NCI-H1417 treated with DMSO at 0.1 percent for 48 hours (cell line): ENCODE measurements at places on chromosomes 7 and 10.

DNA sequence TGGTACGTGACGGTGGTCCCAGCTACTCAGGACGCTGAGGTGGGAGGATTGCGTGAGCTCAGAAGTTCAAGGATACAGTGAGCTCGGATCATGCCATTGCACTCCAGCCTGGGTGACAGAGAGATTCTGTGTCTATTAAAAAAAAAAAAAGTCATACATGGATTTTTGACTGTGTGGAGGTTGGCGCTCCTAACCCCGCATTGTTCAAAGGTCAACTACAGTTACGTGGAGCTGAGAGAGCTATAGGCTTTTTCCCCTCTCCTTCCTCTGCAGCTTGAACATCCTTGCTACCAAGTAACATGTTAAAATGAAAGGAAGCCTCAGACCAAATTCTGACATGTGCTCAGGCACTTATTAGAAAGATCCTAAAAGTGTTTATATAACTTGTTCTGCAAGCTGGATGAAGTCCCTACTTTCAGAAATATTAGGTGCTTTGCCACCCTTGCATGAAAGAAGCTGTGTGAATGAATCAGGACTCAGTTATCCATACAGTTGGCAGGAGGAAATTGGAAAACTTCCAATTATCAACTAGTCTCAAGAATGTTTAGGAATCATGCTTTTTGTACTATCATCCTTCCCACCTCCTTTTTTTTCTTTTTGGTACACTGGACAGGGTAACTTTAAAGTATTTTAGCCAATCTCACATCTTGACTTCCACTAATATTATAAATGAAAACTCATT is 12.5 kb upstream of the ST7 start:
- DNase-seq, result no peak

GRCh38 chr7:113891828-113892227 is 27.0 kb downstream of the PPP1R3A start:
- DNase-seq, result no peak

- DNase-seq, result no peak
These were observed 48.8 kb upstream of the ATOH7 start for GRCh38 chr10:68280758-68281157.

- DNase-seq, result no peak
These were observed 145.9 kb upstream of the ITGB1 start for GRCh38 chr10:33103863-33104379.

GRCh38 chr10:65847436-65848230 is 1078.2 kb upstream of the LRRTM3 start:
- DNase-seq, result no peak

DNA sequence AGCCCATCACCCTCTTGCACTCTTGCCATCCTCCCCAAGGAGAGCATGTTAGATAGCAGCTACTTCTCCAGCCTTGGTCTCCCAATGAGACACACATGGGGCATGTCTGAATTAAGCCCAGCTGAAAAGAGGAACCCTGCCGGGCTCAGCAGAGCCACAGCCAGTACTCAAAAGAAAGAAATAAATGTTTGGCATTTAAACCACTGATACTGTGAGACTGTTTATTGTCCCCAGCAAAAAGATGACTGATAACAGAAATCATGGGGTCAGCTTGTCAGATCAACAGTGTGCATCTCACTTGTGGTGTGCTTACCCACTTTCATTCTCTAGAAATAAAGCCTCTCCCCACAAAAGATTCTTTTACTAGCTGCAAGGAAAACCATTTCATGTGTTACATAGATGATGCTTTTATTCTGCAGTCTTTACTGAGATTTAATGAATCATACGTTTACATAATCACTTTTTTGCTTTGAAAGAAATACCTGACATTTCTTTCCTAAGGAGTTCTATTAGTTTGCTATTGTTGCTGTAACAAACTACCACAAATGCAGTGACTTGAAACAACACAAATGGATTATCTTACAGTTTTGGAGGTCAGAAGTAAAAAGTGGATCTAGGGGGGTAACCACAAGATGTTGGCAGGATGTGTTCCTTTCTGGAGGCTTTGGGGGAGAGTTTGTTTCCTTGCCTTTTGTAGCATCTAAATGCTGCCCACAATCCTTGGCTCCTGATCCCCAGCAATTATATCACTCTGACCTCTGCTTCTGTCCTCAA is 20.9 kb downstream of the ANKRD7 start:
- no peak for DNase-seq

DNA sequence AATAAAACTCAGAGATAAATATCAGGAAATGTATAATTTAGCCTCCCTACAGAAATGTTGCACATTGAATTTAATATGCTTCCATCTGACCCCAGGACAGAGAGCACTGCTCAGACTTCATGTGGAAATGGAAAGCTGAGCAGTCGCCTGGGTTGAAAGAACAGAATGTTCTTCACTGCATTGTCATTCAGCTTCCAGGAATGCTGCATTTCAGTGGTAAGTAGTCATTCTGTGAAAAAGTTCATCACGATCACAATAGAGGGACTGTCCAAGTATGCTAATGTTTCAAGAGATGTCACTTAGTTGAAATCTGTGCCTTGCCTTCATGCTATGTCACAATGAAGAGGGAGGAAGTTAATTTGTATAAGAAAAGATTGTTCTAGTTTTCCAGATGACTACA is 147.3 kb downstream of the NRCAM start:
- DNase-seq, result no peak

- no peak for DNase-seq
These were observed 42.4 kb upstream of the ABCB4 start for GRCh38 chr7:87517891-87518290.

DNA sequence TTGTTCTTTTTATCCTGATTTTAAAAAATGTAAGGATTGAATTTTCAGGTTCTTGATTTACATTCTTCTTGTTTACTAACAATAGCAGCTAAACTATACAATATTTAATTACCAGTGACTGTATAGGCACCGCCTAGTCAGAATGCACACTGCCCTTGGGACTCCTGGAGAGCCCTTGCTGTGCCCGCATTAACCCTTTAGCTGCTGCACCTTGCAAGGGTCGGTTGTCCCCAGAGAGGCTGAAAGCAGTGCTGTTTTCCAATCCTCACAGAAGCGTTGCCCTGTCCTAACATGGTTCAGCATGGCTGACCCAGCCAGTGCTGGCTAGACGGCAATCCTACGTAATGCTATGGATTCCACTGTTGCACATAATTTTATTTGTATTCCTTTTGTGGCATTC is 102.6 kb downstream of the HECW1 start:
- DNase-seq, result no peak

- no peak for DNase-seq
These were observed 6.8 kb upstream of the NOM1 start for GRCh38 chr7:156942708-156943090.

DNA sequence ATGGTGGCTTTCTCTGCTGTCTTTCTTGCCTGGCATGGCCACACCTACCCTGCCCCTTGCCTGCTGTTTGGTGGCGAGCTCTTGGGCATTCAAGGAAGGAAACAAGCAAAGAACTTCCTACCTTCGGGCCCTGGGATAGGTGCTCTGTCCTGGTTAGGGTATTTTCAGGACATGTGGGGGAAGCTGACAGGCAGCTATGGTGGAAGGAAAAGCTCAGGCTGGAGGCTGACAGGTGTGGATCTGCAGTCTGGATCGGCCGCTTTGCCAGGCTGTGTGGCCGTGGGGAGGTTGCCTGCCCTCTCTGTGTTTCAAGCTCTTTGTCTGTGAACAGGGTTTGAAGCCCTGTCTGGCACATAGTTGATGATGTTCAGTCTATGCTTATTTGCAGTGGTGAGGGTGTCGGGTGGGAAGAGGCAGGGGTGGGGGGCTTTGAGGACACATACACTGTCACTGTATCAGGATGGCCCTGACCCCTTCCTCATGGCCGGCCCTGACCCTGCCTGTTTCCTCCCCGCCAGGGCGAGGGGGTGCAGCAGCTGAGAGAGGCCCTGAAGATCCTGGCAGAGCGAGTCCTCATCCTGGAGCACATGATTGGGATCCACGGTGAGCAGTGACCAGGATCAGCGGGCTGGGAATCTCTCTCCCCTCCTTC is 73.7 kb downstream of the MYL10 start:
- no peak for DNase-seq

GRCh38 chr7:123131961-123132360 is 67.8 kb downstream of the SLC13A1 start:
- no peak for DNase-seq

GRCh38 chr7:107917763-107918651 is 27.0 kb downstream of the DLD start:
- no peak for DNase-seq

DNA sequence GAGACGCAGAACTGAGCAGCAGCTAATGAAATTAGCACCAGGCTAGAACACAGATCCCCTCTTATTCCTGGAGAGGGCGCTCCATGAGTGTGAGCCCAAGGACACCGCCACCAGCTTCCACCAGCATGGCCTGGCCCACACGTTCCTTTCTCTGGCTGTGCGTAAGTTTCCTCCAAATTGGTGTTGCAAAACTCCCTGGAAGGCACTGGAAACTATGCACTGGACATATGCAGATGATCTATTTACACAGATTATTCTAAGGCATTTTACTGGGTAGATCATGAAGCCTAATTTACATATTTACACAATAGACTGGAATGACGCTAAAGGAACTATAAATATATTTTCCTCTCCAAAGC is 455.6 kb upstream of the FOXK1 start:
- no peak for DNase-seq

DNA sequence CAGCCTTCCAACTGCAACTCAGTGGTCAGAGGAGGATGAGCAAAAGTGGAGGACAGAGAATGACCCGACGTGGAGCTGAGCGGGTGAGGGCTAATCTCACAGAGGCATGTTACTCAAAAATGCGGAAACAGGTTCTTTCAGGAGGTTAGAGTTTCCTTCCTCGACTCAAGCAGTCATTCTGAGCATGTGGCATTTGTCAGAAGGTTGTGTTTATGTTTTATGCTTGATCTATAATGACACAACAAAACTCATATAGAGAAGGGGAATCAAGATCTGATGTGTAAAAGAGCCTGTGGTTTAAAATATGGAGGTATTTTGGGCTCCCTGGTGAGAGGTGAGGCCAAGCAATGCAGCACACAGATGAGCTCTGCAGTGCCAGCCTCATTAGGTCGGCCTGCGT is 311.4 kb downstream of the ADARB2 start:
- DNase-seq, result no peak

GRCh38 chr10:3142146-3142875 is 30.3 kb downstream of the PITRM1 start:
- no peak for DNase-seq

DNA sequence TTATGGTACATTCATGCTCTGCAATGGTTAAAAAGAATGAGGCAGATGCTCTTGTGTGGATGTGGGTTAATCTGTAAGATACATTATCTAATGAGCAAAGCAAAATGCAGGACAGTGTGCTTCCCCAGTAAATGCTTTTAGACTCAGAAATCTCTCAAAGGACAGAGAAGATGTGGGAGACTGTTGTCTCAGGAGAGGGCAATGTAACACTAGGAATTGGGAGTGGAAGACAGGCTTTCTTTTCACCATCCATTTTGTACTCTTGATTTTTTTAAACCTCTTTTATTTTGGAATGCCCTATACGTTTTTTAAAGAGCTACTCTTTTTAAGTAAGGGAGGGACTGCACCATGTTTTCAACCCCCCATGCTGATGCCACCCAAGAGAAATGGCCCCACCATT is 77.5 kb upstream of the ADAM12 start:
- DNase-seq, result no peak

GRCh38 chr10:124344266-124344590 is 74.5 kb downstream of the OAT start:
- DNase-seq, result no peak

DNA sequence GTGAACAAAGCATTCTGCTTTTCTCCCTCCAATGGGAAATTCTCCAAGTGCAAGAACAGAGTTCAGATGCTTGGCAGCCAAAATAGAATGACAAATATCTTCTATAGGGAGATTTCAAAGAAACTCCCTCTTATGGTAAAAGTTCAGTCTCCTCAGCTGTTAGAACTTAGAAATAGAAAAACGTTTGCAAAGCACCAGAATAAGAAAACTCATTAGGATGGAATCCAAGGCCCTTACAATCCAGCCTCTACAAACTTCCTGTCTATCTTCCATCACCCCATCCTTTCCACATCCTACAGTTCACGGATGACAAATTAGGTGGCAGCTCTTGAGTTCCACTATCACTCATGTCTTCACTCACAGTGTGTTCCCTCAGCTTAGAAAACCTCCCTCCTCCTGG is 25.7 kb downstream of the FAM13C start:
- DNase-seq, result no peak

- no peak for DNase-seq
These were observed 21.1 kb upstream of the HIPK2 start for GRCh38 chr7:139798892-139799291.

DNA sequence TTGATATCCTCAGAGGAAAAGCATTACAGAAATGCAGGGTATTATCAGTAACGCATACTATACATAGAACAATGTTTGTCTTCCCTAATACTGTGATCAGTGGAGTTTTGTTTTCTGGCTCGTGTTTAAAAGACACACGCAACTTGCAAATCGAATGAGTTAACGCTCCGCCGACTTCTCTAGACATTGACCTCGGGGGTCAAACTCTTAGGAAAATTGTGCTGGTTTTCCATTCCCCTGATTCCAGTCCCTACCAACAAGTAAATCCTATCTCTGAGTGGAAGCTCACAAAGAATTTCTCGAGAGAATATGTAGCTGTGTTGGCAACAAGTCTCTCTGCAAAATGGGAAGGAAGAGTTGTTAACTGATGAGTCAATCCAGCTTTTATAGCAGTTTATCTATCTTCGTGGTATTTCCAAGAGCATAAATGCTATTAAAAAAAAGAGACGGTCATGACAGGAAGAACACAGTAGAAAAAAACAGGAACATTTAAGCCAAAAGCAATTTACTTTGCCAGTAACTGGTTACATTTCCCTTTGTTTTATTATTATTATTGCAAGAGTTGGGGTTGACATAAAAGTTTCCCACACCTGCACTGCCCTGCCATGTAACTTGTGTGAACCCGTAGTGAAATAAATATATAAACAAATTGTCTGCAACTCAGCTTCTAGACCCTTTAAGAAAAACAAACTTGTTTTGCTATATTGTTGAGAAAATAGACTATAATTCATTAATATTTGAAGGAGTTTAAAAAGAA is 144.4 kb downstream of the ARID5B start:
- DNase-seq, result no peak

- no peak for DNase-seq
These were observed 16.1 kb downstream of the CALML3 start for GRCh38 chr10:5540891-5541290.

DNA sequence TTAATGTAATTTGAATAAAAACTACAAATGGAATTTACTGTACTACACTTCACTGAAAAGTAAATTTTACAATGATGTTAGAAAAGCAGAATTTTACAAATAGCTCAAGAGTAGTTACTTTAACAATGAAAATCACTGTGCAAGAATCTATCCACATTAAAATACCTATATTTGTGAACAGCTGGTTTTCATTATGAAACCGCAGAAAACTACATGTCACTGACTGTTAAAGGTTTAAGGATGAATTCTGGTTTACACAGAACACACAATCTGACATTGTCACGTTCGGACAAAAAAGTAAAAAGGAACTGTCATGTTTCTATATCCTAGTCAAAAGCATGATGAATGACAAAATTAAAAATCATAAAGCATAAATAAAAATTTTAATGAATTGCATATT is 415.3 kb upstream of the PRKCQ start:
- DNase-seq, result no peak

GRCh38 chr7:151137791-151138152 is 29.7 kb downstream of the GBX1 start:
- DNase-seq, result no peak
